ENCODE measurements at places on chromosomes 12 and 14. TPM values are rescaled to one million over a fixed set of nuclear protein-coding genes. Genes with fewer than 3 reads are reported as not detected.
A peak's percentile ranks its signal among the peaks of the same experiment; 100 is the strongest.

Gene HSPB8
- not detected for total RNA-seq

Gene GPR137C
- total RNA-seq, result 0.19 TPM

Gene C3AR1
- 0.97 TPM for total RNA-seq

Gene FANCM
- 17.2 TPM for total RNA-seq

GRCh38 chr12:116959845-116960514 is 49.2 kb downstream of the FBXW8 start:
- H3K36me3 ChIP-seq, result peaks cover 2% of the 10 kb centered on the region
- DNase-seq, result peak; percentile 82
- no peak overlapping the region for H3K4me3 ChIP-seq
- no peak overlapping the region for H3K27ac ChIP-seq
- no peaks in the 10 kb centered on the region for H3K27me3 ChIP-seq
- H3K4me1 ChIP-seq, result peaks cover 34% of the 10 kb centered on the region

DNA sequence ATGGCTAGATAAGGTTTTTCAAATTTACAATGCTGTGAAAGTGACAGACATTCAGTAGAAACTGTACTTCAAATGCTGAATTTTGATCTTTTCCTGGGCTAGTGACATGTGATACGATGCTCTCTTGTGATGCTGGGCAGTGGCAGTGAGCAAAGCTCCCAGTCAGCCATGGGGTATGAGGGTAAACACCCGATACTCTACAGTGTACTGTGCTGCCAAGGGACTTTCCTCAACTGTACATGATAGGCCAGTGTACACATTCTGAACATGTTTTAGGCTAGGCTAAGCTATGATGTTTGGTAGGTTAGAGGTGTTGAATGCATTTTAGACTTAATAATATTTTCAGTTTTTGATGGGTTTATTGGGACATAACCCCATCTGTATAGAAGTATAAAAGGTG is 17.6 kb downstream of the MBIP start:
- H3K27ac ChIP-seq, result no peak overlapping the region
- no peaks in the 10 kb centered on the region for H3K27me3 ChIP-seq
- H3K4me3 ChIP-seq, result no peak overlapping the region
- DNase-seq, result no peak

GRCh38 chr12:98275131-98275475 is 240.3 kb upstream of the TMPO start:
- no peak for DNase-seq
- no peak overlapping the region for H3K27ac ChIP-seq
- no peaks in the 10 kb centered on the region for H3K36me3 ChIP-seq
- no peak overlapping the region for H3K4me3 ChIP-seq
- no peaks in the 10 kb centered on the region for H3K27me3 ChIP-seq

DNA sequence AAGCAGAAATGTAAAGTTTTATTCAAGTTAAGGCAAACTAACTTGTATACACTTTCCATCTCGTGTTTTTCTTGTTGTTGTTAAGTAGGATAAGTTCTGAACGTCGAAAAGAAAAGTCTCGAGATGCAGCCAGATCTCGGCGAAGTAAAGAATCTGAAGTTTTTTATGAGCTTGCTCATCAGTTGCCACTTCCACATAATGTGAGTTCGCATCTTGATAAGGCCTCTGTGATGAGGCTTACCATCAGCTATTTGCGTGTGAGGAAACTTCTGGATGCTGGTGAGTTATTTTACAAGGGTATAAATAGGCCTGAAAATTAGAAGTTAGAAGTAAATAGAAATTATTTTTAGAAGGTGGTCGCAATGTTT is 25.0 kb downstream of the HIF1A start:
- peak overlapping the region; percentile 68 for H3K27ac ChIP-seq
- H3K36me3 ChIP-seq, result peaks cover 48% of the 10 kb centered on the region
- DNase-seq, result no peak
- peak overlapping the region; percentile 10 for H3K4me3 ChIP-seq

DNA sequence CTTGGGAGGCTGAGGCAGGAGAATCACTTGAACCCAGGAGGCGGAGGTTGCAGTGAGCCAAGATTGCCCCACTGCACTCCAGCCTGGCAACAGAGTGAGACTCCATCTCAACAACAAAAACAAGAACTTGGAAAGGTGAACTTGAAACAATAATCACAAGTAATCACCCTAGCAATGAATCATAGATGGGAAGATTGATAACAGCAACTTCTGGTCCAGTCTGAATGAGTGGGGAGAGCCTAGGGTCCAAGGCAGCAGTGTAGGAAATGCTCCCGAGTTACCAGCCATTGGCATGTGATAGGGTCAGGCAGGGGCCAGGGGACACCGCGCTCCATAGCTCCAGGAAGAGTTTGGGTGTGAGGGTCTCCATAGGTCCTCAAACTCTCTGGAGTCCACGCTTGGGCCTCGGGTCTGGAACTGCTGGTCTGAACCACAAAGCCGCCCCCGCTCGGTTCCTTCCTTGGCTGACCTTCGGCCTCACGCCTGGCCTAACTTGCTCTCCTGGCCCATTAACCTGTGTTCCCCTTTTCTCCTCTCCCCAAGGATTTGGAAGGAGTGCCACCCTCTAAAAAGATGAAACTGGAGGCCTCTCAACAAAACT is 19.9 kb upstream of the MLXIP start:
- peaks cover 4% of the 10 kb centered on the region for H3K4me1 ChIP-seq
- DNase-seq, result no peak
- no peak overlapping the region for H3K27ac ChIP-seq
- peaks cover 1% of the 10 kb centered on the region for H3K36me3 ChIP-seq
- no peaks in the 10 kb centered on the region for H3K27me3 ChIP-seq

DNA sequence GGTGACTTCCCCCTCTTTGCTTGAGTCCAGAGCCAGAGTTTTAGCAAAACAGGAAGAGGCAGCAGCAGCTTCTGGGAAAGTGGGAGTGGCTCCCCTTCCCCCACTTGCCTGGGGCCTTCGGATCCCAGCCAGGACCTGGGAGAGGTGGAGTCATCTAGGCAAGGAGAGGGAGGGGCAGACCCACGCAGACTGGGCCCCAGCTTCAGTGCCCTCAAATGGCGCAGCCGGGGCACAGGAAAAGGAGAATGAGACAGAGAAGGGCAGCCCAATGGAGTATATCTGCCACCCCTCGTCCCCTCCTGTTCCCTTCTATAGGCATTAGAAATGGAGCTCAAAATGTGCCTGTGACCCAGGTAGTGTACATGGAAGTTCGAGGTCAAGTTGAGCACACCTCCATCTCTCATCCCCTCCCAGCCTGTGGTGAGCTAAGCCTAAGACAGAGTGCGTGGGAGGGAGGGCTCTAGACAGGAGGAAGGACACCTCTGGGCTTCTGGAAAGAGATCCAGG is 9.3 kb upstream of the HDAC7 start:
- H3K27me3 ChIP-seq, result no peaks in the 10 kb centered on the region
- H3K36me3 ChIP-seq, result peaks cover 2% of the 10 kb centered on the region
- peak overlapping the region; percentile 81 for H3K27ac ChIP-seq
- peaks cover 89% of the 10 kb centered on the region for H3K4me1 ChIP-seq
- DNase-seq, result peak; percentile 55

GRCh38 chr14:20578325-20578724 is 9.5 kb downstream of the RNASE11 start:
- DNase-seq, result no peak
- no peaks in the 10 kb centered on the region for H3K27me3 ChIP-seq
- H3K27ac ChIP-seq, result no peak overlapping the region
- no peaks in the 10 kb centered on the region for H3K4me1 ChIP-seq

Measured in activated CD4-positive, alpha-beta memory T cell treated with anti-CD3 and anti-CD28 coated beads for 36 hours (primary cell).